Cortex of kidney (tissue), 1 donor: ENCODE measurements at places on chromosomes 4 and X.

DNA sequence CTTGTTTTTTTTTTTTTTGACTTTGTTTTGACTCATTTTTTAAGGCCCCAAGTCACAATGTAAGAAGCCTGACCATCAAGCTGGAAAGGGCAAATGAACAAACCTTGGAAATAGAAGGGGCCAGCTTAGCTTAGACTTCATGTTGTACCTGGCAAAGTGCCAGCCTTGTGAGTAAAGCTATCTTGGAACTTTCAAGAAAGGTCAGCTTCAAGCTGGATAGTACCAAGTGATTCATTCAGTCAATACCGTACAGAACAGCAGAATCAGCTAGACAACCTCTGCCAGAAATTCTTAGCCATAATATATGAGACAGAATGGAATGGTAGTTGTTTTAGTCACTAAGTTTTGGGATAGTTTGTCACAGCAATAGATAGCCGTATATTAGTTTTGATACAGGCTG lies 1492.2 kb upstream of the TENM3 start:
- DNase-seq = no peak

DNA sequence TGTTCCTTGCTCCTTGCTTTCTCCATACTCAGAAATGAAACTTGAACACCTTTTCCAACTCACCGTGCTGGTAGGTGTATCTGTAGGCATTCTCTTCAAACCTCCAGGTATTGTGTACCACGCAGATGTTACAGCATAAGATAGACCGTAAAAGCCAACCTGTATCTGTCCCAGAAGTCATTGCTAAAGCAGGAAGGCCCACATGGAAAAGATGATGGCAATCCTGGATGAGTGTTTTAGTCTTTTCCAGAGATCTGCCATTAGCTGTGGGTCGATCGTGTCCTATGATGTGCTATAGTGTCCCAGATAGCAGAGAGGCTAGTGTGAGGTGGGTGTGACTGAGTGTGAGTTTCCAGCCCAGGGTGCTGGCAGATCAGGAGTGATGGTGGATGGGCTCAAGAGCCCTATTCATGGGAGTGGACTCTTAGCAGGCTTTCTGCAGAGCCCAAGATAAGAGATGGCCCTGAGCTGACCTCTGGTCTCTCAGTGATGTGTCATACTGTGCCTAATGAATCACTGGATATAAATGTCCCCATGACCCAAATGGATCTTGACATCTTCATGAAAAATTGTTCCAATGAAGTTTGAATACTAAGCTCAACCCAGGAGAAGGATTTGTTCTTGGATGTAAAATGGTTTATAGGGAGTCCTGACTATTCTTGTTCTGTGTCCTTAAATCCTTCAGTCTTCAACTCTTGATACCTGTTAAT lies 69.1 kb upstream of the WDR1 start:
- no peak for DNase-seq

DNA sequence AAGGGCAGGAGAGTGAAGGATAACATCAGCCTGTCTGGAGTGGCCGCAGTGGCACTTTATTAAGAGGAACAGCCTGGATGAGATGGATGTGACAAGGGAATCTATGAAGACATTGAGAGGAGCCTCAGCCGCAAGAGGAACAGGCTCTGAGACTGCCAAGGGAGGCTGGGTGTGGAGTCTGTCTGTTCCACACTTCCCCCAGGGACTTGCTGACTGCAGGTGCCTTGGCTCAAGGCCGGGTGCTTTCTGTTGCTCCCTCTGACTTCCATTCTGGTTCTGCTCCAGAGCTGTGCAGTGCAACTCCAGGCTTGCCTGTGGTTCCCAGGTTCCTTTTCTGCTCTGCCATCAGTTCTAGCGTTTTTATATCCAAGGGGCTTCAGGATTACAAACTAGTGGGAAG lies 54.6 kb downstream of the FRMPD3 start:
- no peak for DNase-seq

- DNase-seq = no peak
Measured at GRCh38 chrX:10636337-10636736, 16.0 kb upstream of the MID1 start.

DNA sequence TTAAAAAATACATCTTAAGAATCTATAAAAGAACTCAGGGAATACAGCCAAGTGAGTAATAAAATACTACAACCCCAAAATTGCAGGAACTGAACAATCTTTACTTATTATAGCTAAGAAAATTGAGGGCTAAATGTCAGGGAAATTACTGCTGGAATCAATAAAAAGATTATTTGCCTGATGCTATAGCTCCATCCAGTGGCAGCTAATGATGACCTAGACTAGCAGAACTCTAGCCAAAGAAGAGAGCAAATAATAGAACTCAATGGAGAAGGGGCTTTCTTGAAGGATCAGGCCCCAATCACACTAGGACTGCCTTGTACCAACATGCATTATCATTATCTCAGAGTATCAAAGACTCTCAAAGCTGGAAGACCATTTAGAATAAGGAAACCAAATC lies 85.0 kb upstream of the FAM241A start:
- DNase-seq = no peak

- DNase-seq = no peak
Measured at GRCh38 chrX:103276581-103277002, at the start of gene TCEAL5. TCEAL5 (minus strand) TSS chrX:103276750; CDS start chrX:103274563, 2,187 bp downstream.

- DNase-seq = no peak
Measured at GRCh38 chrX:129188231-129188630, 335.1 kb downstream of the SMARCA1 start.

DNA sequence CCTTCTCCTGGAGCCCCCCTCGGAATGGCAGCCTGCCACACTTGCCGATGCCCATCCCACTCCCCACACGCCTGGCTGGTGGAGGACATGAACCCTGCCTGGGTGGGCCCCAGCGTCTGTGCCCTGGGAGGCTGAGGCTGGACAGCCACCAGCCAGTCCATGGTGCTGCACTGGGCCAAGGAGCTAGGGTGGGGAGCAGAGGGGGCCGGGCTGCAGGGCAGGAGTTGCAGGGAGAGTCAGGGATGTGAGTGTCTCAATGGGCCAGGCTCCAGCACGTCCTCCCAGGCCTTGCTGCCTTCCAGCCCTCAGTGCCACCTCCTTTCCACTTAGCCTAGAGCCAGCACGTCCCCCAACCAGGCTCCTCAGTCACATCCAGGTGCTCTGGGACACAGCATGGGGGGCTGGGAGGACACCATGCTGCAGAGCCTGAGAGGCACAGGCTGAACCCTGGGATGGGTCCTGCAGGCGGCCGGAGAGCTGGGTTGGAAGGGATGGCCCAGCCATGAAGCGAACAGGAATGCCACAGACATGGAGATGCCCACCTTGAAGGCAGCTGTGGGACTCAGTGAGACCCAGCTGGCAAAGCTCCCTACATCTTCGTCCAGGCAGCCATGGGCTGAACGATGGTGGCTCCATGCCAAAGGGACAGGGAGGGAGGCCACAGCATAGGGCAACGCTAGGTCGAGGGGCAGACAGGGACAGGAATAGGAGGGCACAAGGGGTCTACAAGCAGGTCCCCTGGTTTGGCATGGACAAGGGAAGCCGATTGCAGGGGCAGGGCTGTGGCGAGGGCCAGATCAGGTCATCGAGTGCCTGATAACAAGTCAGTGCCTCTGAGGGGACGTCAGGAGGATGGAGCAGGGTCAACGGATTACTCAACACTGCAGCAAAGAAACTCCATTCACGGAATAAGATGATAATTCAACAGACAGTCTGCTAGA lies 30.1 kb upstream of the MXD4 start:
- DNase-seq = no peak

- no peak for DNase-seq
Measured at GRCh38 chrX:16002185-16002584, 121.2 kb upstream of the GRPR start.
